Fibroblast of villous mesenchyme (primary cell): ENCODE measurements at places on chromosomes 6 and 20. TPM values are rescaled to one million over a fixed set of nuclear protein-coding genes. Genes with fewer than 3 reads are reported as not detected.

DNA sequence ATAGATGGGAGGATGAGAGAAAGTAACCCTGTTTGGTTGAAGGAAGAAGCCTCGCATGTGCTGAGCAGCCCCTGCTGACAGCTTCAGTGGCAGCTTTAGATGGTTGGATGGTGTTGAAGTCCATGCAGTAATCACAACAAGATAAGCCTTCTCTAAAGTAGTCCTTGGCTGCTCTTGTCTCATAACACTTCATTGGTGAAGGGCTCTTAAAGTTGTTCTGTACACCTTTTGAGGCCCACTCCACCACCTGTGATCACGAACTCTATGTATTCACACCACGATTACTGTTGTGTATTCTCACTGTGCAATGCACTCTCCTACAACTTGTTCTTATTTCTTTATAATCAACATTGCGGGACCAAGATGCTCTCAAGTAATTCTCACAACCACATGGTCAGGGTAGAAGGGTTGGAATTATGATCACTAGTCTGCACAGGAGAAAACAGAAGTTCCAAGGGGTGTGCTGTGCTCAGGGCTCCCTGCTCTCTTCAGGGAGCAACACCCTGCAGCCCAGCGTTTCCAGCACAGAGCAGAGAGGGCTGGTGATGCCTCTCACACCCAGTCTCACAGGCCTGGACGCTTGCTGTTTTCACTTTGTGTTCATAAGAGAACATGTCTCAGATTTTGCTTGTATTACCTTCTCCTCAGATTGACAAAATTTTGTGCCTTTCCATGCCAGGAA lies 294.4 kb downstream of the SMOC2 start:
- no peak for DNase-seq

- DNase-seq = no peak
Measured at GRCh38 chr6:16254535-16254934, 16.1 kb downstream of the GMPR start.

DNA sequence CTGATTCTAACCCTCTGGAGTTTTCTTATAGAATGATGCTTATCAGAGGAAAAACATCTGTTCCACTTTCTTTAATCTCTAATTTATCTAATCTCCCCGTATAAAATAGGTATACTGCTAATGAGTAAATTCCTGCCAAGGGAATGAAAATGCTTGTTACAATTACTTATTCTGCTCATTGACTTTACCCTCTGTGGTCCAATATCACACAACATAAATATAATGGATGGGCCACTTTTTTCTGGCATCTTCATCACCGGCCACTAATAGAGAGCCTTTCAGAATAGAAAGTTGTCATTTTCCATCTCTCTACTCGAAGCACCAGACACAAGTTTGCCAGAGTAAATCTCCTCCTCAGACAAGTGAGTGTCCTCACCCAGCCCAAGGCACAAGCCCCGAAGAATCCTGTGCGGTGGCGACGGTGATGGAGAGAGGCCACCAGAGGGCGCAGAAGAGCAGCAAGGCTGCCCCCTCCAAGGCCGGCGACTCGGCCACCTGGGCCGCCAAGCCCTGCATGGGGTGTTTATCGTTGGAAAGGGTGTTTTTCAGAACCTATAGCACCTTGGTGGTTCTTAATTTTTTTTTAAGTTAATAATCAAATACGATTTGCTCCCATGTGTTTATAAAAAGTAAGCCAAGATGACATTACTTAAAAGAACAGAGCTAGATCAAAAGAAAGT lies 212.9 kb upstream of the ARID1B start:
- DNase-seq = peak; percentile 61

DNA sequence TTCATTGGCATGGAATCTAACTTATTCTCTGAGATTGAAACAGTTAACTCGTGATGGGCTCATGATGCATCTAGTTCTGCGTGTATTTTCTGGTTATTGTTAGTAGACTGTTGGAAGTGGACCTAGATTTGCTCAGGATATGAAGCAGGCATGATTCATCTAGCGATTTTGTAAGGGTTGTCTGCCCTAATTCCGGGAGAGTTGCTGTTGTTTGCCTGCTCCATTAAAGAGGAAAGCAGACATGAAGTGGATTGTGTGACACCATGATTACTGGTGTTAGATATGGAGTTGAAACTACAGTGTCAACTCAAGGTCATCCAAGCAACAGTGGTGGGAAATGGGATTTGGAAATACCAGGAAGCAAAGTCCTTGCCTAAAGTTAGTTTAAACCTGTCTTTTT lies 41.0 kb downstream of the SOX4 start:
- peak; percentile 87 for DNase-seq

DNA sequence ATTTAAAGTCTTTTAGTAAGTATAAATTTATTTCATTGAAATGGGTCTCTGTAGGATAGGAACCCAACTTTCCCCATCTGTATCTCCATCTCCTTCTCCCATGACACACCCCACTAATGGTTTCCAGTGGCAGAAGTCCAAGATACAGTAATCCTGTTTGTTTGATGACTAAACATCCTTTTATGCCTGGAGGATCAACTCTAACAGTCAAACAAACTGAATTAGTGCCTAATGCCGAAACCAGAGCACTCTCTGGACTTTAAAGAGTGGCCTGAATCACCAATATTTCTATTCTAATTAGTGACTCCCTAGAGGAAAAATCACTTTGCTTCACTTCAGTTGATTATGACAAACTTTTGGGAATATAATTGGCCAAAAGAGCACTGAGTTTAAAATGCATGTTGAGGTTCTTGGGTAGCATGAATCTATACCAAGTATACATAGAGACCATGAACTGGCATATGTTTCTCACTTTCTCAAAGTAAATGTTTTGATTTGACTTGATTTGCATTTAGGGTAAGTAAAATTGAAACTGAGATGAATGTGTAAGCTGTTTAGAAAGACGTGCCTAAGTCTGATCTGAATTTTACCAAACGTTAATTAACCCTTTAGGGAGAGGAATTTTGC lies 776.4 kb upstream of the NRSN1 start:
- DNase-seq = peak; percentile 45

DNA sequence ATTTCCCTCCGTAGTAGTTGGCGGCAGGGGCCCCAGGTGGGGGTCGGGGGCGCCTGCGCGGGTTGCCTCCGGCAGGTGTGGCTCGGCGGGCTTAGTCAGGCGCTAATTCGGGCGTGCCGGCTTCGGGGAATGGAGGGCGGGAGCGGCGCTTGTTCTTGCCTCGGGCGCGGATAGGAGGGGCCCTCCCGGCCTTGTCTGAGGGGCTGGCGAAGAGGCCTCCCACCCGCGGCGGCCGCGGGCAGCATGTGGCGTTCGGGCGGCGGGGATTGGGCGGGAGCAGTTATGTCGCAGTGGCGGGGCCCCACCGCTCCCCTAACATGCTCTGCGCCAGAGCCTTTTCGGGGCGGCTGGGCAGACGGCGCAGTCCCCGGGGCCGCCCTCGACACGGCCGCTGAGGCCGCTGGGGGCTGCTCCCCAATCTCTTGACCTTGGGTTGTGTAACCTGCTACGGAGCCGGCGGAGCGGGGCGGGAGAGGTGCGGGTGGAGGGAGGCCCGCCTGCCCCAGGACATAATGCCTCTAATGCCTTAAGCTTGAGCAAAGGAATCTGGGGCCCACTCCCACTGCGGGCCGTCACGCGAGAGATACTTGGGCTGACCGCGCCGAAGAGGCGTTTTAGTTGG lies 1.1 kb downstream of the AMD1 start:
- peak; percentile 30 for DNase-seq

DNA sequence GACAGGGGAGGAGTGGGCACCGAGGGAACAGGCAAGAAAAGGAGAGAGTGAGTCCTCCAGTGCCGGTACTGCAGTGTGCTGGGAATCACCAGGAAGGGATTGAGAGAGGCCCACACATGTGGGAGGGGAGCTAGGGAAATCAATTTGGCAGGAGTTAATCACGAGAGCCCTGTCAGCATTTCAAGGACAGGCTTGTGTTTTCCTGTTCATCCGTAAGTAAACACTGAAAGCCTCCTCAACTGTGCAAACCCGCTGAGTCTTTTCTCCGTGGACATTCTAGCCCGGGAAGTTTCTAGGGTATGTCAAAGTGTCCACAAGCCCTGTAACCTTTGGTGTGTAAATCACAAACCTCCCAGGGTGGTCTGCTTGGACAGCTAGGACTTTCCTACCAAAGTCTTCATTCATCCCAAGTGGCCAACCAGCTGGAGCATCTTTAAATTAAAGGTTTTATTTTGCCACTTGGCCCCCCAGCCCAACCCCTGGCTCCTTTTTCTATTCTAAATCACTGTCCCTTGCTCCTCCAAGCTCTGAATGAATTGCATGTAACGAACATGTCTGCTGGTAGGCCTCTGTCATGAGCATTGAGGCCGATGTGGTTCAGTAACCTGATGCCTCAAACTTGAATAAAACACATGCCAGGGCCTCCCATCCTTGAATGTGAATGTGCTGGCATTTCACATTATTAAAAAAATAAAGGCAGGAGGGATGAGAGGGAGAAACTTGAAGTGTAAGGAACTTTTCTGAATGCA lies 149.1 kb downstream of the ZNF217 start:
- DNase-seq = peak; percentile 11

DNA sequence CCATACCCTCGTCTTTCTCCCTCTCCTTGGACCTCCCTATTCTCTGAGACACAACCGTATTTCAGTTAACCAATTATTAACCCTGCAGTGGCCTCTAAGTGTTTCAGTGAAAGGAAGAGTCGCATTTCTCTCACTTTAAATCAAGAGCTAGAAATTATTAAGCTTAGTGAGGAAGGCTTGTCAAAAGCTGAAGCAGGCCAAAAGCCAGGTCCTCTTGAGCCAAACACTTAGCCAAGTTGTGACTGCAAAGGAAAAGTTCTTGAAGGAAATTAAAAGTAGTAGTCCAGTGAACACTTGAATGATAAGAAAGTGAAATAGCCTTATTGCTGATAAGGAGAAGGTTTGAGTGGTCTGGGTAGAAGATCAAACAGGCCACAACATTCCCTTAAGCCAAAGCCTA lies 58.3 kb downstream of the SNX9 start:
- no peak for DNase-seq

DNA sequence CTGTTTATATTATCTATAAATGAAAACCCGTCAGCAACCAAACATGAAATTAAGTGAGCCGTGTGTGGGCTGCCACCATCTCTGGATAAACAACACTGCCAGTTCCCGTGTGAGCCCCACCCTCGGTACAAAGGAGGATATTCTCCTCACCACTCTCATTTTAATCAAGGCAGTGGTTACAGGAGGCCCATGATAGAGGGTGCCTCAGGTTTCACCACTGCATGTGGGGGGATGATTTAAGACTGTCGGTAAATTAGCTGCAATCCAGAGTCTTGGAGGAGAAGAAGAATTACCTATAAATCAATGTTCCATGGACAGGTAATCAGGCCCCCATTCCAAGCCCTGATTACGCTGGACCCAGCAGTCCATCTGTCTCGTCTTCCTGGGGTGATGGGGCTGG lies 361.6 kb upstream of the SULF2 start:
- no peak for DNase-seq

DNA sequence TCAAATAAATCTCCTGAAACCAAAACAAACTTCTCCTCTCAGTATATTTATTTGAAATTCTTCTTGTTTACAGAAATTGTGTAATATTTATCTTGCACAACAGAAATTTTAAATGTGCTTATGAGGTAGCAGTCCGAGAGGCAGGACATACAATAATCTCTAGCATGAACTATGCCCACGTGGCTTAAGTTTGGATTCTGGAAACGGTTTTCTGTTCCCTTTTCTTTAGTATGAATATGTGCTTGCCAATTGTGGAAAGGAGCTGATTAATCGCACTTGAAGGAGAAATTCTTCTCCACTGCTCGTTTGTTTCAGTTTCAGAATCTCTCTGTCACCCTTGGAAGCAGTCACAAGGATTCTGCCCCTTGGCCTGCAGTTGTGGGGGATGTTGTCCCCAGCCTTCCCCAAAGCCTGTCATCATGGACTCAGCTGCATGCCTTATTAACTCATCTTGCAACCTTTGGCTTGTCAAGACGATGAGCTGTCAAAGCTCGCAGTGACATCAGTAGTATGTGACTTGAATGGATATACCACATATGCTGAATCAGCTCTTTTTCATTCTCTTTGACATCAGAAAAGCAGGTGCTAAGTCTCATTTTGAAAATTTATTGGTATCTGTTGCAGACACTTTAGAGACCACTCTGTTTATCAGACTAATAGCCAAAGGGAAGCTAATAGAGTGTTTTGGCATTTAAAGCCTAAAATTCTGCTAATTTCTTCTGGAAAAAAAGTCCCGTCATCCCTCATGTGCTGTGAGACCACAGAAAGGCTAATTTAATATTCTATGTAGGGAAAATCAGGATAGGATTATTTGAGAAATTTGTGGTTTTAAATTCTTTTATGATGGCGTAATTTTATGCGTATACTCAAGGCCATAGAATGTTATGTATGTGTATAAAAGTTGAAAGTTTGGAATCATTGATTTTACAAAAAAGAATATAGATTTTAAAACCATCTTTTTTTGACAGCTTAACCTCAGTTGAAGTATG lies 186.8 kb downstream of the ARID1B start:
- peak; percentile 85 for DNase-seq

DNA sequence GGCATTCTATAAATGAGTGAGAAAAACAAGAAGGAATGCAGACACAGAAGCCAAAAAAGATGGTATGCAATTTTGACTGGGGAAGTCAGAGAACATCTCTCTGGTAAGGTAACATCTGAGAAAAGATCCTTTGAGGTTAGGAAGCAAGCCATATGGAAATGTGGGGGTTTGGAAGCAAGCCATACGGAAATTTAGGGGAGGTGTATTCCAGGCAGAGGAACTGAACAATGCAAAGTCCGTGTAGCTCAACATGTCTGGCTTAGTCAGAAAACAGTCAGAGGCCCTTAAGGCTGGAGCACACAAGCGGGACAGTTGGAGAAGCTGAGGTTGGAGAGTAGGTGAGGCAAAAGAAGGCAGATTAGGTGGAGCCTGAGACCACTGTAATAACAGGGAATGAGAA lies 35.3 kb downstream of the RALGAPA2 start:
- no peak for DNase-seq

DNA sequence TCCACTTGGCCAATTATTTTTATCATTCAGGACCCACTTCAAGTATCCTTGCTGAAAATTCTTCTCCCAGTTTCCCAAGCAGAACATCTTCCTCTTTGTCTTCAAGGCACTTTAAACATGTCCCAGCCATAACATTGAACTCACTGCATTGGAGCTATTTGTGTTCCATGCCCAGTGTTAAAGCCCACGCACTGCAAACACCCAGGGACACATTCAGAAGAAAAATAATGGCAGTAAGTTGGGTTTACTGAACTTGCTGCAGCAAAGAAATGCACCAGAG lies 1.6 kb upstream of the APMAP start:
- no peak for DNase-seq

GRCh38 chr20:48421547-48421946 lies 406.3 kb downstream of the PREX1 start:
- DNase-seq = no peak

The ADTRP gene
- total RNA-seq = 1.3 TPM in 2 replicates

The RALGAPA2 gene
- 4.2 and 5.6 TPM in 2 replicates for total RNA-seq

The POPDC3 gene
- 17.7 and 19.4 TPM in 2 replicates for total RNA-seq

The CNBD2 gene
- 1.7 and 4.5 TPM in 2 replicates for total RNA-seq

The CLPSL1 gene
- not detected in 2 replicates for total RNA-seq

The DEFB124 gene
- total RNA-seq = not detected in 2 replicates

The DZANK1 gene
- total RNA-seq = 0.64 and 1.3 TPM in 2 replicates
